ENCODE measurements at places on chromosomes 1 and 21.
A peak's percentile ranks its signal among the peaks of the same experiment; 100 is the strongest.

- no peak for DNase-seq
Measured at GRCh38 chr1:183206538-183207122, 20.6 kb downstream of the LAMC2 start.

- DNase-seq: no peak
Measured at GRCh38 chr21:26850116-26850643, 5.0 kb upstream of the ADAMTS1 start.

- peak; percentile 10 for DNase-seq
Measured at GRCh38 chr1:51877434-51878307, 856 bp downstream of the NRDC start.

GRCh38 chr1:54614563-54614962 is 8.8 kb downstream of the FAM151A start:
- no peak for DNase-seq

GRCh38 chr1:228842094-228842775 is 107.0 kb downstream of the RHOU start:
- no peak for DNase-seq

DNA sequence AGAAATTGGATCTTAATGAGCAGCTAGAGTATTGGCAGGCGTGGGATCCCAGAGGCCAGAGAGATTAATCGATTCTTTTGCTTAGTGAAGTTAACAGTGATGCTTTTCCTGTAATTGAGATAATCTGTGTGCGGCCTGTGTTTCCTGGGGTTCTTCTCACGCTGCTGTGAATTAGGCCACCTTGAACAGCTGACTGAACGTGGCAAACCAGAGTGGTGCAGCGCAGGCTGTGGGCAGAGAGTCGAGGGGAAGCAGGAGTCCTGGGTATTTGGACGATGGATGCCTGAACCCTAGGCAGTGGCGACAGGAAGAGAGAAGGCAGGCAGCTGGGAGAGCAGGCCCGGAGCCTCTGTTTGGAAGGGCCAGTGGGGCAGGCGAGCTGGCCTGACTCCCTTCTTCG is 51.7 kb downstream of the RYR2 start:
- no peak for DNase-seq

DNA sequence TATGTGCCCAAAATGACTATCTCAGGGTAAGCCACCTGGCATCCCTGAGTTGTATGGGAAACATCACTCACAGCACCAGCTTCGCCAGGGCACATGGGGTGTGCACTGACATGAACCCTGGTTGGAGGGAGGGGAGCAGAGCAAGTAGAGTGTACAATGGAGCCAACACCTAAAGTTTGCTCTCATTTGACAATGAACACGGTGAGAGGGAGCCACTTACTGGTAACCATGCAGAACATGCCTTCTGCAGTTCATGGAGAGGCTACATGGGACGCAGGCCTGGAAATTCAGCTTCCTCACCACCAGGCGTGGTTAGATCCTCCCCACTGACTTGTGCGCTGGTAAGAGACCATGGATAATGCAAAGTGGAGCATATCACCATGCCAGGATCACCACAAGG is 10.0 kb upstream of the CPLANE2 start:
- DNase-seq: no peak

- DNase-seq: no peak
Measured at GRCh38 chr21:38477226-38477625, 21.1 kb downstream of the ERG start.

- peak; percentile 87 for DNase-seq
Measured at GRCh38 chr1:228445843-228446650, 29.4 kb upstream of the TRIM17 start.

DNA sequence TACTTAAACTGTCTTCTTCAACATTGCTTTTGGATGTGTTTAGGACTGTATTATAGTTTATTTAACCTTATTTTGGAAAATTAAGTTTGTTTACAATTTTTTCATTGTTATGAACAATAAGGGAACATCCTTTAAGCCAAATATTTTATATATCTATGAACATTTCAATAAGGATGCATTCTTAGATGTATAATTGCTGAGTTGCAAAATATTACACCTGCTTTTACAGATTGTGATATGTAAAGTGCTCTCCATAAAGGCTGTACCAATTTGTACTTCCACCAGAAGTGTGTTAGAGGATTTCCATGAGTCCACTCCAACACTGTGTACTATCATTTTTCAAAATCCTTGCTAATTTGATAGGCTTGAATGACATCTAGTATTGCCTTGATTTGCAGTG is 7.7 kb downstream of the IL23R start:
- no peak for DNase-seq

DNA sequence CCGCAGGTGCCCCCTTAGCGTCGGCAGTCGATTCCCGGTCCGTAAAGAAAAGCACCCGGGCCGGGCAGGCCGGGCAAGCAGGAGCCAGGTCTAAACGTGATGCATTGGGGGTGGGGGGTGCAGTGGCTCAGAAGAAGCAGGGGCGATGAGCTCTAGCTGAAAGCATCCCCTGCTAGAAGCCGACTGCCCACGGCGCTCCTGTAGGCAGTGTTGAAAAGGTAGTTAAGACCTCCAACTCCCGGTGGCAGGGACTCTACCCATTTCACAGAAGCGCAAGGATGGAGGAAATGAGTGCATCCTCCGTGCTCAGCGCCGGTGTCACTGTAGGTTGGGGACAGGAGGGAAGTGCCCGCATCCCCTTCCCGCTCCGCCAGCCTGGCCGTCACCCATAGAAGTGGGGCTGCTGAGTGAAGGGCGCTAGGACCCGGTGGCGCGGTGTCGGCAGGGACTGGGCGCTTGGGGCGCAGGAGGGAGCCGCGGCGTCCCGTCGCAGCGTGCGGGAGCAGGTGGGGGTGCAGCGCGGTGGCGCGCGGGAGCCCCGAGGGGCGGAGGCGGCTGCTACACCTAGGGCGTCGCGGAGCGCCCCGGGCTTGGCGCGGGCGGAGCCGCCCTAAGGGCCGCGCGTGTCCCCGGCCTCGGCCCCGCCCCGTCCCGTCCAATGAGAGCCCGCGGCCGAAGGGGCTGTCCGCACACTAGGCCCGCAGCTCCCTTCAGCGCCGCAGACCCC is at the start of gene WNT2B:
TSS of gene WNT2B (plus strand) at position 688 of the 727 bp plus-strand sequence. CDS start 298 bp downstream, outside the sequence.
- peak; percentile 79 for DNase-seq

GRCh38 chr1:165637427-165637826 is 6.4 kb downstream of the MGST3 start:
- DNase-seq: no peak

DNA sequence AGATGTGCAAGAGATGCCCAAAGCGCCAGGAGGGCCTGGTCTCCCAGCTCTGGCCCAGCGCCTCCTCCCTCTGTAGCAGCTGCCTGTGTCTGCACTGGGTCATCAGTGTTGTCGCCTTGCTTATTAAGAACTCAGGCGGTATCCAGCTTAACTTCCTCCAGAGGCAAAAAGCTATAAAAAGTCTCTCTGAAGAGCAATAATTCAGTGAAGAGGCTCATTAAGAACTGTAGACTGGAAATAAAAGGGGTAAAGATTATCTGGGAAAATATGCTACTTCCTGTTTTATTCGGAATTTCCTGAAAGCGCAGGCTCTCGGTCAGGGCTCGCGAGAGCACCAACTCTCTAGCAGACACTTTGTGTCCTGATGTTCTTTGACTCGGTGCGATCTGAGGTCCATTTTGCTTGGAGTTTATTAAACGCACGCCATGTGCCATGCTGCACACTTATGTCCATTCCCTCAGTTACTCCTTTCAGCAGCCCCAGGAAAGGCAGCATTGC is 70.4 kb downstream of the MRPS6 start:
- DNase-seq: no peak

DNA sequence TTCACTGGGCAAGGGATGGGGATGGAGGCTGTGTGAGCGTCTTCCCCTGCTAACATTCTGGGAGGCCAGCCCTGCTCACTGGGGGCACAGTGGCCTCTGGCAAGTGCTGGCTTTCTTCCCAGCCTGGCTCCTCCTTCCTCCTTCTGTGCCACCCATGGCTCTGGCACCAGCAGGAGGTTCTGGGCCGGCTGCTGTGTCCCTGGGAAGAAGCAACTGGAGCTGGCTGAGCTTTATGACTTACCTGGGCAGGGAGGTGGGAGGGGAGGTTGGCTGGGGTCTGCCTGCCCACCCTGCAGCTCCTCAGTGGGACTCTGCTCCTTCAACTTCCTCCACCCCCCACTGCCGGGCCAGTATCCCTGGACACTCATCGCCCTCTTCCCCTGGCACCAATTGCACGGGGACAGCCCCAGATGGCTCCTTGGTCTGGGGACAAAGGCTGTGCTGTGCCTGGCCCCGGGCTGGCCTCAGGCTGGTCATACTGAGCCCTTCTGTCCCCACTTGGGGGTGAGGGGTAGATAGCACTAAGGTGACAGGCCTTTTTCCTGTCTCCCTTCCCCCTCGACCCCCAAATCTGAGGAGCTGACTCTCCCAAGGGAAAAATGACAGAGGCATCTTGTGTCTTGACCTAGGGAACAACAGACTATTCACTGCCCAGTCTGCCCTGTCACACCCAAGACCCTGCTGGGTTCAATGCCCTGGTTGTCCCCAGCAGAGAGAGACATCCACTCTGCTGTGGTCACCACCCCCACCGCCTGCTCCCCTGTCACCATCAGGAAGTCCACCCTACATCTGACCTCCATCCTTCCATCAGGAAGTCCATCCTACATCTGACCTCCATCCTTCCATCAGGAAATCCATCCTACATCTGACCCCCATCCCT is 14.4 kb downstream of the CDK18 start:
- no peak for DNase-seq

- no peak for DNase-seq
Measured at GRCh38 chr1:155160128-155160527, 13.0 kb downstream of the KRTCAP2 start.

DNA sequence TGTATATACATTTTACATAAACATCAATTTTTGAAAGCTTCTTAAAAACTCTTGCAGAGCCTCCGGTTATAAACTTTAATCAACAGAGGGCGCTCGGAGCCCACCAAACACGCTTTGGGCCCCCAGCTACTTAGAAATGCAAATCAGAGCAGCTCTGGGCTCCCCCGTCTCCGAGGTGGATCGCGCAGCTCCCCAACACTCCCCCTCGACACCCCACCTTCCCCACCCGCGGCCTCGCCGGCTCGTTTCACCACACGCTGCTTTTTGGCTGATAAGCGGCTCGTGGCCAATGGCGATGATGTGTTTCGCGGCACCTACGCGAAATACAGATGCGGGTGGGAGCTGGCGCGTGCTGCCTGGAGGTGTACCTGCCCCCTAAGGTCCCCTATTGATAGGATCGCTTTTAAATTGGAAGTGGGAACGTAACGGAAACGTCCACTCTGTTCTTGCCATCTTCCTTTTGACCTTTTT is 1.7 kb upstream of the KIF26B start:
- DNase-seq: peak; percentile 82

DNA sequence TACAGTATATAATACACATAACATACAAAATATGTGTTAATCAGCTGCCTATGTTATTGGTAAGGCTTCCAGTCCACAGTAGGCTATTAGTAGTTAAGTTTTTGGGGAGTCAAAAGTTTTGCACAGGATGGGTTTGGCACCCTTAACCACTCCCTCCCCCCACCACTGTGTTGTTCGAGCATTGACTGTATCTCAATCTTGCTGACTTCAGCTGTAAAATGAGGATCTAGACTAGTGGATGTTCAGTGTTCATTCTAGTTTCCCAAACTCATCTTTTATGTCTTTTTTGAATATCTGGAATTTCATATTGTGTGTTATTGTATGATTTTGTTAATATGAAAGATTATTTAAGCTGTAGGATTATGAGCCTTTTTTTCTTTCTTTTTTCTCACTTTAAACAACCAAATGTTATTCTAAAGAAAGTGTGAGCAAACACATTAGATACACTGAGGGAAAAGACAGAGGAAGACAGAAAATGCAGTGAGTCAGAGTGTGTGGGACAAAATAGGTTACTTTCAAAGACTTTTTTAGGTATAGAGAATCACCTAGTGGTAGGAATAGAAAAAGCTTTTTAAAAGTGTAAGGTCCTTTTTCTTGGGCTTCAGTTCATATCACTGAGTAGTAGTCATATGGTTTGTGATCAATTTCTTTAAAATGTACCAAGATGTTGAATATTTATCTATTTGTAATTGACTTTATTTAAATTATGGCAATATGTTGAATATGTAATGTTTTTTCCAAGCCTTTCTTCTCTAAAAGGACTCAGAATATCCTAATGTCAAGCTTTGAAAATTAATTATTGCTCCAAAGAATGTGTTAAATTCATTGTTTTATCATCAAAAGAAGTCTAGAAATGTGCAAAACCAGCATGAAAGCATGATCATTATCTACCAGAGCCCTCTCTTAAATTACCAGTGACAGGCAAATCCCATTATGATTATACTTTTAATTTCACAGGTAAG is 17.9 kb upstream of the CENPF start:
- no peak for DNase-seq
